Heart right ventricle (tissue), 16 donors: ENCODE measurements at places on chromosomes 7 and 10. TPM values are rescaled to one million over a fixed set of nuclear protein-coding genes. Genes with fewer than 3 reads are reported as not detected.

Gene SPDYE2B
- total RNA-seq, result not detected

Gene FKBP6
- not detected for total RNA-seq

Gene EPHB6
- total RNA-seq, result 2.5 TPM

DNA sequence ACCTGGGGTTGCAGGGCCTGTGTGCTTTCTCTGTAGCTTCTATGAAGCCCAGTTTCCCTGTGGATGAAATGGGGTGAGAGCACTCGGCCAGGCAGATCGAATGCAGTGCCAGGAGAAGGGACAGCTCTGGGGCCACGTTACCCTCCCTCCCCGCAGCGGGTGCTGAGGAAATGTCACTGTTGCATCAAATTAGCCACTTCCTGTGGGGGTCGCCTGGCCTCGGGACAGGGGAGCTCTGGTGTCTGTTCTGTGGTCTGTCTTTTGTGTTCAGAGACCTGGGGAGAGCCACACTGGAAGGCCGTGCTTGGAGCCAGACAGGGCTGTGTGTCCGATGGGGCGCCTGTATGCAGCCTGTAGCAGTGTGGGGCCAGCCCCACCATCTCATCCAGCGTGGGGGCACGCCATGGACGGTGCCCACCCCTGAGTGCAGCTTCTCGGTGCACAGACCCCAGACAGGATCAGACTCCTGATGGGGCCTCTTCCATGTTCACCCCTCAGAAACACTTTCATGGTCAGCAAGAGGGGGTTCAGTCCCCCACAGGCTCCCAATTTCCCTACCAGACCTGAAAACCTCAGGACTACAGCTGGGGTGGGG is 13.6 kb downstream of the TTYH3 start:
- no peak for DNase-seq
- H3K4me3 ChIP-seq, result no peak overlapping the region
- no peak overlapping the region for H3K27ac ChIP-seq
- H3K27me3 ChIP-seq, result no peaks in the 10 kb centered on the region
- no peaks in the 10 kb centered on the region for H3K36me3 ChIP-seq

DNA sequence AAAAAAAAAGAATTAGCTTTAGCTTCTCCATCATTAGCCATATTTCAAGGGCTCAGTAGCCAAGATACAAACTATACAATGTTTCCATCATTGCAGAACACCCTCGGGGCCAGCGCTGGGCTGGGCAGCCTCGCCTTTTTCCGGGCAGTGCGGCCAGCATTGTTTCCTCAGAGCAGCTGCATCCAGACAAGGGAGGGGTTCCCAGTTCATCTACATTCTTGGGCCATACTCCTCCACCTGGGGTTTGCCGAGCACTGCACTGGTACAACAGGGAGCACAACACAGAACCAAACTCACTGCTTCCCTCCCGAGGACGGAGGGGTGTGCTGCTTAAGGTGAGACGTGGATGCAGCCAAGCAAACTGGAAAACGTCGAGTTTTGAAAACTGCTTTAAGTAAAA is 2.4 kb upstream of the PKD1L1 start:
- H3K4me3 ChIP-seq, result no peak overlapping the region
- H3K36me3 ChIP-seq, result peaks cover 17% of the 10 kb centered on the region
- peaks cover 17% of the 10 kb centered on the region for H3K4me1 ChIP-seq
- peak overlapping the region; percentile 79 for H3K27ac ChIP-seq

DNA sequence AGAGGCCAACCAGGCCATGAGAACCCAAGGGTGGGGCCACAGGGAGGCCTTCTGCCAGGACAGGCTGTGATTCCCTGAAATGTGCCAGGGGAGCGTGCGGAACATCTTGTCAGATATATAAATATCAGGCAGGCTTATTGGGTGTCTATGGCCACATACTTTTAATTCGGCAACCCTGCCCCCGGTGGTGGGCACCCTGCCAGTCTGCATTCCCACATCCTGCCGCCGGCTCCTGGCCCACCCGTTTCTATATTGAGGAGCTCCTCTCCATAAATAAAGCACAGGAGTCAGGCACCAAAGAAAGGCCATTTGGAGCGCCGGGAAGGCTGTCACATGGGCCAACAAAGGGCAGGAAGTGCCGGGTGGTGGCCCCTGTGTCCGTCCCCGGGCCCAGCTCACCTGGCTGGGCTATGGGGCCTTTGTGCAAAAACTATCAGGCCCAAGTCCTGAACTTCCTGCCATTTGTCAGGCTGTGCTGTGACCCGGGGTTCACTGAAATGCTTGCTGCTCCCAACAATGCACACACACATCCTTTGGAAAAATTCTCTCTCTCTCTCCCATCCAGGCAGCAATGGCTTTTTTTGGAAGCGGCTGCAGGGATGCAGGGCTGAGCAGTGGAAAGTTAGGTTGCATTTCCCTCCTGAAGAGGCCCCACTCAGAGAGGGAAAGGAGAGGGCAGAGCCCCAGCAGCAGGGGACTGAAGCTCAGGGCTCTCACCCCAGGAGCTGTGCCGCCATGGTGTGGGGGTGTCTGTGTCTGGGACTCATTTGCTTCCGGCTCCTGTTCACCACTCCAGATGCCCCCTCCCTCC is 25.0 kb upstream of the PODXL start:
- H3K36me3 ChIP-seq, result no peaks in the 10 kb centered on the region
- H3K27me3 ChIP-seq, result no peaks in the 10 kb centered on the region
- no peak overlapping the region for H3K4me3 ChIP-seq
- H3K4me1 ChIP-seq, result peaks cover 37% of the 10 kb centered on the region
- peak overlapping the region; percentile 80 for H3K27ac ChIP-seq

DNA sequence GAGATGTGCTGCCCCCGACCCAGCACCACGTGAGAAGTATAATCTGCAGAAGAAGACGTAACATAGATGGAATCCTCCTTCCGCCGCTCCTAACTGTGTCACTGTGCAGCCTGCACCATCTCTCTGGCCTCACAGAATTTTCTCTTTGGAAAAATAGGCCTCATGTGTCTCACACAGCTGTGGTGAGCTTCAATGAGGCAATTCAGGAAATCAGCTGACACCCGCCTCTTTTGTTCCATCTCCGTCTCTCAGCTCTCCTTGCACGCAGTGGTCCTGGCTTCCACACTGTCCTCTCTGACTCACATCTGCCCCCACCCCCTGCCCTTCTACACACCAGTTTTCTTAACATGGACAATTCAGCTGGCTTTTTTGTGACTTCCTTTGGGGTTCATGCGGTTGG is 7.2 kb downstream of the C10orf90 start:
- H3K27ac ChIP-seq, result no peak overlapping the region
- H3K4me3 ChIP-seq, result no peak overlapping the region
- no peaks in the 10 kb centered on the region for H3K36me3 ChIP-seq

DNA sequence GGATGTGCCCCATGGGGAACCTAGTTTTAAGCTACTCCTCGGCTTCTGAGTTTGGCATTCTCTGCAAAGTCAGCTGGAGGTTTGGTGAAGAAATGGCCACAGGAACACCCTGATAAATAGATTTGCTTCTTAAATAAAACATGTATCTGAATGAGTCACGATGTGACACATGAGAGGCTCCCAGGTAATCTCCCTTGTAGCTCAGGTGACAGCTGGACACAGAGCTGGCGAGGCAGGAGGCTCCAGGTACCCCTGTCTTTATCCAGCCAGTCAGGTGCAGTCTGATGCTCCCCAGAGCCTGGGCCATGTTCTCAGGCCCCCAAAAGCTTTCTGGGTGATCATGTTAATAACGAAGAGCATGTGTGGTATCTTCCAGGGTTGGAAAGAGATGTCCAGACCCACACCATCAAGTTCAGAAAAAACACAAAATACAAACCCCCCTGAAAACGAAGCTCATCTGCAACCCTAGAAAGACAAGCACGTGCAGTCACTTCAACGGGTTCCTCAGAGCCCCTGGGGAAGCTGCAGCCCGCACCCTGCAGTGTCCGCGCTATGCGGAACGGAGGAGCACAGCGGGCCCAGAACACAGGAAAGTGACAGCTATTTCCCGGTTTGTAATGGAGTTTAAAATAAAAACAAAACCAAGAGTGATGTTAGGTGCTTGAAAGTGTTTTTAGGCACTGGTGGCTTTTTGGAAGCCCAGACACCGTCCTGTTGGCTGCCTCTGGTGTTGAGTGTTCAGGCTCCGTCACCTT is 69.4 kb downstream of the ZRANB1 start:
- H3K4me3 ChIP-seq, result no peak overlapping the region
- H3K4me1 ChIP-seq, result peaks cover 88% of the 10 kb centered on the region
- H3K27me3 ChIP-seq, result no peaks in the 10 kb centered on the region
- peak overlapping the region; percentile 75 for H3K27ac ChIP-seq

GRCh38 chr7:36336390-36336789 is 53.3 kb upstream of the ANLN start:
- no peak for DNase-seq
- H3K36me3 ChIP-seq, result no peaks in the 10 kb centered on the region
- no peaks in the 10 kb centered on the region for H3K4me1 ChIP-seq
